ENCODE measurements at places on chromosomes 11 and 22.

GRCh38 chr11:71331631-71332030, 79.3 kb upstream of the SHANK2 start:
- DNase-seq = no peak

- no peak for DNase-seq
Observed at GRCh38 chr11:91639359-91639758, 585.3 kb upstream of the FAT3 start.

- peak; percentile 8 for DNase-seq
Observed at GRCh38 chr11:33941637-33942160, 49.8 kb upstream of the LMO2 start.

- DNase-seq = no peak
Observed at GRCh38 chr11:41498726-41499125, 39.3 kb upstream of the LRRC4C start.

DNA sequence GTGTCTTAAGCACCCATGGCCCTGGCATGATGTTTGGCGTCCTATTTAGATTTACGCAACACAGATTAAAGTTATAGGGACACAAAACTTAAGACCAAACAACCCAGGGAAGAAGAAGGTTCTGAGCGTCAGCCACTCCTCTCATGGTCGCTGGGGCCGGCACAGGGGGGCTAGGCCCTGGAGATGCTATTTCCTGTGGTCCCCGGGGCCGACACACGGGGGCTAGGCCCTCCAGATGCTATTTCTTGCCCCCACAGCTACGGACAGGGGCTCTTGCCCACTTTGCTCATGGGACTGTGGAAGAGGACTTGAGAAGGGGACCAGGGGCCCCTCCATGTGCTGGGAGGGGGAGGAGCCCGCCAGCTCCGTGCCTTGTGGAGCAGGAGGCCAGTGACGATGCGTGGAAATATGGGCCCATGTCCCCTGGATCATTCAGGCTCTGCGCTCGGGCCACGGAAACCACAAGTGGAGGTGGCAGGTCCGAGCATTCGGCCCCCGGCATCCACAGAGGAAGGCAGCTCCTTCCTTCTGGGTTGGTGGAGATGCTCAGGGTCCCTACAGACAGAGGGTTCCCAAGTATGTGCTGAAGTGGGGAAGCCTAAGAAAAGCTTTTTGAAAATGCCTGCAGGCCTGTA, 711.1 kb downstream of the BRD1 start:
- no peak for DNase-seq

GRCh38 chr11:92687724-92688123, 281.7 kb upstream of the MTNR1B start:
- DNase-seq = no peak

DNA sequence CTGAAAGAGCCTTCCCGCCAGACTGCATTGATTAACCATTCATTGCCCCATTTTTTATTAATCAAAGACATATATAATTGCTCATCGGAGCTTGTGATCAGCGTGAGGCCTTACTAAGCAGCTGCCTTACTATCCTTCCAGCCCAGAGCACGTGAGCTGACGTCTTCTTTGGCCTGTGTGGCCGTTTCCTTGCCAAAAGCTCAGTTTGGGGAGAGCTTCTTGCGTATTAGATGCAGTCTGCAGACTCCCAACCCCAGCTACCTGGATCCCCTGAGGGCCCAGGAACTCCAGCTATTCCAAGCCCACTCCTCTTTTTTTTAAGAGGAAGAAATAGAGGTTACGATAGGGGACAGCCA, 784 bp upstream of the SLC43A3 start:
- no peak for DNase-seq

DNA sequence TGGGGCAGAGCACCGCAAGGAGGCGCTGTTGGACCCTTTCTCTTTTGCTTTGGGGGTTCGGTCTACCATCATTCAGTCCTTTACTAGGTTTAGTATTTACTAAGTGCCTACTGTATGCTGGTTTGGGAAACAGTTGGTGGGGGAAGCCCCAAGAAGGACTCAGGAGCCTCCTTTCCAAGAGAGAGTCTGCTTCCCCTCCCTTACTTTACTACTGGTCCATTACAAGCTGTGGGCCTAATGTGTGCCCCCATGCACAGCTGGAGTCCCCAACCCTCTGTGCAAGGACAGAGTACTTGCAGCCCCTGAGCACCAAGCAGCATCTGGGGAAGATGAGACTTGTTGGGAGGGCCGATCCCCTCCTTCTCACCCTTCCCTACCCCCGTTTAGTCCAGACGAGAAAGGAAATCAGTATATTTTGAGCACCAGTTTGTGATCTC, 876 bp upstream of the UBE2L6 start:
- DNase-seq = peak; percentile 89

- no peak for DNase-seq
Observed at GRCh38 chr11:8110396-8110795, 29.4 kb downstream of the TUB start.

- DNase-seq = no peak
Observed at GRCh38 chr11:74679513-74679865, 51.7 kb downstream of the CHRDL2 start.

- peak; percentile 55 for DNase-seq
Observed at GRCh38 chr11:107689317-107690202, 22.3 kb downstream of the SLN start.

GRCh38 chr11:96075532-96075959, 151.6 kb upstream of the MTMR2 start:
- DNase-seq = no peak

DNA sequence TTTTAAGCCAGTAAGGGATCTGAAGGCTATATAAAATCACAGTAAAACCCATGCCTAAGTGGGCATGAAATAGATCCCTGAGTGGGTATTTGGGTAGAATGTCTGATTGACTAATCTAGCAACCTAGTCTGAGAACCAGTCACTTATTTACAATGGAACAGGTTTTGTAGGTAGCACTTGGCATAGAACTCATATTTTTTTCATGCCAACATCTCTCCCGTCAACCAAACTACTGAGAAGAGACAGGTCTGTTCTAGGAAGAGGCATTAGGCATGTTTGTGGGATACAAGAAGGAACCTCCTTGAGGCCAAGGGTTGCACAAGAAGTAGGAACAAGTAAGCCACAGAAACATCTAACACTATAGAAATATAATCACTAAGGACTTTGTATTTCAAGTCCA, 840.4 kb upstream of the TENM4 start:
- DNase-seq = no peak

DNA sequence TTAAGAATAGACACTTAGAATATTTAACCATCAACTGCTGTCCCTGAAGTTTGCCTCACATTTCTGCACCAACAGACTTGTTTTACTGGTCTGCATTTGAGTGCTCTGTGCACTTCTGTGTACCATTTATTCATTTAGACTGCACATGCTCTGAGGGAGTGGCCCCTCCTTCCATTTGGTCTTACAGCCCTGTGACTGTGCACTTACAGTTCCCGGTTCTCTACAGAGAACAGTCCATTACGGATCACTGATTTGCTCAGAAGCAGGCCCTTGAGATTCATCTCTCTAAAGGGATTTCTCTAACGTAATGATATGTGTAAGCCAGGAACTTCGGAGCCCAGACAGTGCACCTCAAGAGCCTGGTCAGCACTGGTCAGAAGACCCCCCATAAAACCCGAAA, 247.3 kb upstream of the BLID start:
- no peak for DNase-seq

DNA sequence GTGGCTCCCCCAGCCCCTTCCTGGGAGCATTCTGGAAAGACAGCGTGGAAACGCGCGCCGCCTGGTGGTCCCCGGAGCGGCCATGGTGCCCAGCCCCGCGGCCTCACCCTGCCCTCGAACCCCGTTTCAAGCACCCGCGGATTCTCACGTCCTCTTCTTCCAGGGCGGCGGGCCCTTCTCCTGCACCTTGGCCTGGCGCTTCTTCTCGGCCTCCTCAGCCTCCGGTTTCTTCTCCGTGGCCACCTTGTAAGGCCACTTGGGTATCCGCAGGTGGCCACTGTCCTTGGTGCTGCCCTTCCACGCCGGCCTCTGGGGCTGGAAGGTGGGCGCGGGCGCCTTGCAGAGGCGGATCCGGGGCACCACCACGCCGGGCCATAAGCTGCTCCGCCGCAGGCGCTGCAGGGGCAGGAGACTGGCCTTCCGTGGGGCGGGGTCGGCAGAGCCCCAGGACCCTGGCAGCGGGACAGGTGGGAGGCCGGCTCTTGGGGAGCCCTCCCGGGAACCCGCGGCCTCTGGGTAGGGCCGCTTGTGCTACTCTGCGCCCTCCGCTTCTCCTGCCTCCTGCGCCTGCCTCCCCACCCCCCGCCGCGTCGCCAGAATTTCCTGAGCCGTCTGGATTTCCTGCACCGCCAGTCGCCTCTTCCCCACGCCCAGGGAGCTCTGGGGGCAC, 83.4 kb downstream of the TRIM51G start:
- DNase-seq = no peak

DNA sequence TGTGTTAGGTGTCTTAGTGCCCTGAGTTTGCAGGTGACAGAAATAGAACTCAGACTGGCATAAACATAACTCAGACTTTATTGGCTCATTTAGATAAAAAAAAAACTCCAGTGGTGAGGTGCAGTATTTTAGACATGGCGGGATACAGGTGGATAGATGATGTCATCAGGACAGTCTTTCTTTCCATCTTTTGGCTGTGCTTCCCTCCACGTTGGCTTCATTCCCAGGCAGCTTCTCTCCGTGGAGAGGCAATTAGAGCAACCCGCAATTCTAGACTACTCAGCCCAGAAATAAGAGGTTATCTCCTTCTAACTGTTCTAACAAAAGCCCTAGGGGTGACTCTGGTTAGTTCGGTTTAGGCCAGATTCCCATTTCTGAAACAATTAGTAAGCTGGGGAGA, 40.5 kb downstream of the NCAM1 start:
- no peak for DNase-seq

DNA sequence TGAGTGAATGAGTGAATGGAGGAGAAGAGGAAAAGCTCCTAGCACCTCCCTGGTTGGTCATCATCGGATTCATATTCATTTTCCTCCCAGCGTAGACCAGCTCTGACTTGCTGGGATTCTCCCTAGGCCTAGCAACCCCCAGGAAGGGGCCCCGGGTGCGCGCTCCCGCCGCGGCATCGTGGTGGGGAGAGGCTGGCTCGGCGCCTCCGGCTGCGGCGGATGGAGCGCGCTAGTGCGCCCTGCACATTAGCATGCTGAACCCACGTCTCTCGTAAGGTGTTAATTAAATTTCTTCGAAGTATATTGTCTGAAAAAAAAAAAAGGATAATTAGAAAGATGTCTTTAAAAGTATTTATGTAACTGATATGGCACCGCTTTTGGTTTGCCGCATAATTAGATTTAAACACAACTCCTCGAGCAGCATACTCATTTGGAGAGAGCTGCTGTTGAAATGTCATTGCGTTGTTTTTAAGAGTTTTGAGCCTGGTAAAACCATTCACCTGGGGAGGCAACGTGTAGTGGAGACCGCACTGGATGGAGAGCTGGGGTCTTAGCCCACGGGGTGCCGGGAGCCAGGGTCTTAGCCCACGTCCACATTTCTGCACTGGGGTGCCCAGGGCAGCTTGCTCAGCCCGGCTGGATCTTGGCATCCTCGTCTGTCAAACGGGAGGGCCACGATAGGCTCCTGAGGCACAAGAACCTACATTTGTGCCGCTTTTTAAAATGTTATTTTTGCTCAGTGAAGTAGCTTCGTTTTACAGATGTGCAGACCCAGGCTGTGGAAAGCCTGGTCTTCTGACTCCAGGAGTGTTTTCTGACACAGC, 21.8 kb downstream of the MPPED1 start:
- DNase-seq = no peak

- no peak for DNase-seq
Observed at GRCh38 chr22:22843848-22844247, 43.8 kb upstream of the IGLL5 start.

GRCh38 chr11:117993988-117994745, 8.0 kb downstream of the IL10RA start:
- DNase-seq = no peak

DNA sequence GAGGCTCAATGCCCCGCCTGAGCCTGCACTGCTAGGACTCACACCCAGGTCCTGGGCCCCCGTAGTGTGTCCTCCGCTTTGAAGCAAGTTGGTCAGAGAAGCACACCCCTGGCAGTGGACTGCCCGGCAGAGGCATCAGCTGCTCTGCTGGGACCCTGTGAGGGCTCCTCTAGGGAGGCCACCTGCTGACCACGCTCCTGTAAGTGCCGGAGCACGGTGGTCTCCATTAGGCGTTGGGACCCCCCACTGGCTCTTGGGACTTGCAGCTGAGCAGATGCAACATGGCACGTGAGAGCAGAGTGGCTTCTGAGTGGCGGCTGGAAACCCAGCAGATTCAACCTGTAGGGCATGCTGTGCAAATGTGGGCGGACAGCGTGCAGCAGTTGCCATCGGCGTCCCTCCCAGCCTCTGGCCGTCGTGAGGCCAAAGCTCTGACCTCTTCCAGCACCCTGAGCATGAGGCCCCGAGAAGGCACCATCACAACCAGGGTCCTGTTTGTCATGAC, 16.9 kb downstream of the MRGPRG start:
- no peak for DNase-seq

DNA sequence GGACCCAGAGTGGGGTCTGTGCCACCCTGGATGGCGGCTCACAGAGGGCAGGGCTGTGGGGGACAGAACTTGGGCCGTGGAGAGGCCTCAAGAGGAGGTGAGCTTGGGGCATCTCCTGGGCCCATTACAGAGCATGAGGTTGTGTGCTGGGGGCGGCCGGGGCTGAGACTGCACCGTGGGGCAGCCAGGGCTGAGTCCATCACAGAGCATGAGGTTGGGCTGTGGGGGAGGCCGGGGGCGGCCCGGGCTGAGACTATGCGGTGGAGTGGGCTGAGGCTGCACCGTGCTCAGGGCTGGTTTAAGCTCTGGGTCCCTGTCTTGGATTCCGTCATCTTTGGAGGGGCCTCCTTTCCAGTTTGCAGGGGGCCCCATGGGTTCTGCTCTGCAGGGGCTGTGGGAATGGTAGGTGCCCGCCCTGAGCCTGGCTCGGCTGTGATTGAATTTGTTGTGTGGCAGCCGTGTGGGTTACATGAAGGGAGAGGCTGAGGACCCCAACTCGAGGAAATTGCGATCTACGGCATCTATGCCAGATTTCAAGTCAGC, 38.1 kb upstream of the MUC5AC start:
- DNase-seq = no peak

- DNase-seq = peak; percentile 29
Observed at GRCh38 chr11:71080239-71081097, 171.9 kb downstream of the SHANK2 start.

- DNase-seq = no peak
Observed at GRCh38 chr11:68989936-68990606, 9.3 kb upstream of the MRGPRD start.

Data from CD4-positive, alpha-beta T cell treated with Interleukin-1 beta for 1 hour (primary cell).